ENCODE measurements at places on chromosomes 2 and 18. TPM values are rescaled to one million over a fixed set of nuclear protein-coding genes. Genes with fewer than 3 reads are reported as not detected.

SCN3A gene
- total RNA-seq, result not detected

DNA sequence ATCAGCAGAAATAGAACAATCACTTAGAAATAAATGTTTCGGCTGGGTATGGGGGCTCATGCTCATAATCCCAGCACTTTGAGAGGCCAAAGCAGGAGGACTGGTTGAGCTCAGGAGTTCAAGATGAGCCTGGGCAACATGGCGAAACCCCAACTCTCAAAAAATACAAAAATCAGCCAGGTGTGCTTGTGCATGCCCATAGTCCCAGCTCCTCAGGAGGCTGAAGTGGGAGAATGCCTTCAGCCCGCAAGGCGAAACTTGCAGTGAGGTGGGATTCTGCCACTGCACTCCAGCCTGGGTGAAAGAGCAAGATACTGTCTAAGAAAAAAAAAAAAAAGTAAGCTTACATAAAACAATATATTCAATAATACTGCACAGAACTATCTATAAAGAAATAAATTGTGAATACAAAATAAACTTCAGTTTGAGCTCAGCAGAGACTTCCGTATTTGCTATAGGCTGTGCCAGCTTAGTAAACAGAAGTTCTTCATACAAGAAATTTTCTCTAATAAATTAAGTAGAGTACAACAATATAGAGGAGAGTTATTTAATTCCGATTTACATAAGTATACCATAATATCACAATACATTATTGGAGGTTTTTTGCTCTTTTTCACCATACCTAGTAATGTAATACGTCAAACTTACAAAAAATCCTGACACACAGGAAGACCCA is 43.6 kb downstream of the SRBD1 start:
- DNase-seq, result no peak

- no peak for DNase-seq
These were observed 994 bp upstream of the DTNA start for GRCh38 chr18:34709104-34709503.

DNA sequence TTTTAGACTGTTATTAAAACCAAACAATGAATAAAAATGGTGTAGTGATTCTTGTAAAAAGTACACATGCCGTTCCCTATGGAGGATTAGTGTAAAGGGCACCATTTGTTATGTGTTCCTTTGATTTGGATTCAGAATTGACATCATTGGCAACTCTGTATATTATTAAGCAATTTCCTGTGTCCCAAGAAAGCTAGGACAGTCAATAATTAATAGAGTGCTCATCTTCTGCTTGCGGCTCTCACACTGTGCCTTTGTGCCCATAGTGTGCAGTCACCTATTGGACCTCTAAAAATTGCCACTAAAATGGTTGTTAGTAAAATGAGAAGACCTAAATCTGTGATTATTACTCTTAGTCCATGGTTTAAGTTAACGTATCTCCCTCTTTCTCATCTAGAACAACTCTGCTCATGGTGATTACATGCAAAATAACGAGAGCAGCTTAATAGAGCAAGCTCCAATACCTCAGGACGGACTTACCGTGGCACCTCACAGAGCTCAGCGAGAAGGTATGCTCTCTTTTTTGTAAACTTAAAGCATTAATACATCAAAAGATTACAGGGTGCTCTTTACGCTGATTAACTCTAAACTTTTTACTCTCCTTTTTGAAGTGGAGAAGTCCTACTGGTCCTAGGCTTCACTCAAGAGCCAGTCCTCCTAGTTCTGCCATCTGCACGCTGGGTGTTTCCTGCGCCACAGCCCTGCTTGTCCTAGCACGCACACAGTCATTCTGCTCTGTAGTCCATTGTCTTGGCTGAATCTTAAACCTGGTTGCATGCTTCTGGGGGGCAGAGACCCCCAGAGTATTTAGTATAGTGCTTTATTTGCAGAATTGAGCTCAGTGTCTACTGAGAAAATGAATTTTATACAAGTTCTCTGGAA is 16.7 kb downstream of the ZCCHC2 start:
- DNase-seq, result no peak

- peak; percentile 55 for DNase-seq
These were observed 6.6 kb upstream of the NCK2 start for GRCh38 chr2:105737980-105738657.

DNA sequence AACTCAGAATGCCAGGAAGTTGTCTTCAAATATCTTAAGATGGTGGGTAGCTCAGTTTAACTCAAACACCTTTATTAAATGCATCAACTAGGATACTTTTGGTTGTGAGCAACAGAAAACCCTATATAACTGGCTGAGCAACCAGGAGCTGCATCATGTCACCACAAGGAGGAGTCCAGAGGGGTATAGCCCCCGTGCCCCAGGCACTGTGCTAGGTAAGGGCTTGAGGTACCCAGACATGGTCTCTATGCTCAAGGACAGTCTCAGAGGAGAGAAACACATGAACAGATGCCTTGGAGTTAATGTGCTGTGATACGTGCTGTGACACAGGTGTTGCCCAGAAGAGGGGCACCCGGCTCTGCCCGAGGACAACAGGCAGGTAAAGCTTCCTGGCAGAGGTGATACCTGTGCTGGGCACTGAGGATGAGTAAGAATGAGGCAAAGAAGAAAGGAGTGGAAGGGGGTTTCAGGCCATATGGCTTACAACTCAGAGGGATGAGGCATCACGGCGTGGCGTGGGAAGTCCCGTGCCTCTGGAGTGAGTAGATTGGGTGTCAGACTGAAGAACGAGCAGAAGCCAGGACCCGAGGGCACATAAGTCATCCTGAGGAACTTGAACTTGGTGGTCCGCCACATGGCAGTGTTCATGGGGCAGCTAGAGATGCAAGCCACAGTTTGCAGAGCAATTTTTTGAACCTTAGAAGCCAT is 32.0 kb upstream of the CAB39 start:
- peak; percentile 64 for DNase-seq

DNA sequence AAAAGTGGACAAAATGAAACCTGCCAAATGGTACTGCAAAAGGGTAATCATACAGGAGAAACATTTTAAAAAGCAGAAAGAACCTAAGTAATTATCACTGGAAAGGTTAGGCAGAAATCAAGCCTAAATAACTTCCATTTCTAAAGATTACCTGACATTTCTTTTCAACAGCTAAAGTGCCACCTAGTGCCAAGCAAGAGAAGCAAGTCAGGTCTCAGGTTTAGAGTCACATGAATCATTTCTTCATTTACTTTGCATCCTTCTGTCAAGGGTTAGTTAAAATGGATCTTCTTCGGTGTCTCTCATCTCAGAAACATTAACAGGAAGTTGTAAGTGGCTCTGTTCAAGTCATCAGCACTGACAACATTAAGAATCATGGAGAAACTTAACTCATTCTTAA is 90.3 kb downstream of the AKAIN1 start:
- no peak for DNase-seq
